ENCODE measurements at places on chromosomes 12 and 14.

- DNase-seq = no peak
Observed at GRCh38 chr12:23464241-23464812, 485.1 kb downstream of the SOX5 start.

DNA sequence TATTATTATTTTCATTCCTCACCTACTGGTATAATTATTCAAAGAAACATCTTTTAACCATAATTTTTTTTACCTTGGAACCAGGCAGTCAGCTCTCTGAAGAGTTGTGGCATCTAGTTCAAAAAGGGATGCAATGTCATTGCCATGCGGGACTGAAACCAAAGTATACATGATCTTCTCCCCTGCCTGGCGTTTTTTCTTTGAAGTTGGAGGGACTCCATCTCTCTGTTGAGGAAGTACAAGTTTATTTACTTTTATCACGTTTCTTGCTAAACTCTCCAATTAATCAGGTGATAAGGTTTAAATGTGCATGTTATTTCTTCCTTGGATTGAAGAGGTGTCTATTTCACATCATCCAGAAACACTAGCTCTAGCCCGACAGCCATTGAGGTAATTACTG is 146.6 kb downstream of the ITPR2 start:
- DNase-seq = no peak

- DNase-seq = peak; percentile 80
Observed at GRCh38 chr12:111773801-111774551, 7.2 kb downstream of the ALDH2 start.

- DNase-seq = no peak
Observed at GRCh38 chr12:484096-484495, 24.4 kb downstream of the B4GALNT3 start.

DNA sequence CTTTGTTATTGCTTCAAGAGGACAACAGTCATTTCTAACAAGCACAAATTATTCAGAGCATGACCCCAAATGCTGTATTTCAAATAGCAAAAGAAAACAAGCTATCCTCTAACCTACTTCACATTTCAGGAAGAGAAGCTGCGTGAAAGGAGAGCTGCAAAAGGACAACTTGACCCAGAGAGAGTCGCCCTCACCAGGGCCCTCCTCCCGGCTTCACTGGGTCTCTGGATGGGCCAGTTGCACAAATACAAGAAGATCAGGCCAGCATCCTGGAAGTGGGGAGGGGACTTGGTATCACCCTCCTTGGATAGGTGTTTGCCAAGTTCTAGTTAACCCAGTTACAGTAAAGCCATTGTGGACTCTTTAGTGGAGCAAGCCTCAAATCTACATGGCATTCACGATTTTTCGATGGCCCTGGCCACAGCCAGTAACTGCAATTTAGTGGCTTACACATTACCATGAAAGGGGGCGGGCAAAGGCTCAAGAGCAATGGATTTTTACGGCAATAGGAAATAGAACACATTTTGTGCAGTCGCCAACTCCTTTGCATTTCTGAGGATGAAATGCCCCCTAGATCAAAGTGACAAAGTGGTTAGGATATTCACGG is 166.9 kb upstream of the DIO2 start:
- DNase-seq = no peak

GRCh38 chr12:116376354-116377193 is 99.1 kb upstream of the MED13L start:
- DNase-seq = peak; percentile 72

DNA sequence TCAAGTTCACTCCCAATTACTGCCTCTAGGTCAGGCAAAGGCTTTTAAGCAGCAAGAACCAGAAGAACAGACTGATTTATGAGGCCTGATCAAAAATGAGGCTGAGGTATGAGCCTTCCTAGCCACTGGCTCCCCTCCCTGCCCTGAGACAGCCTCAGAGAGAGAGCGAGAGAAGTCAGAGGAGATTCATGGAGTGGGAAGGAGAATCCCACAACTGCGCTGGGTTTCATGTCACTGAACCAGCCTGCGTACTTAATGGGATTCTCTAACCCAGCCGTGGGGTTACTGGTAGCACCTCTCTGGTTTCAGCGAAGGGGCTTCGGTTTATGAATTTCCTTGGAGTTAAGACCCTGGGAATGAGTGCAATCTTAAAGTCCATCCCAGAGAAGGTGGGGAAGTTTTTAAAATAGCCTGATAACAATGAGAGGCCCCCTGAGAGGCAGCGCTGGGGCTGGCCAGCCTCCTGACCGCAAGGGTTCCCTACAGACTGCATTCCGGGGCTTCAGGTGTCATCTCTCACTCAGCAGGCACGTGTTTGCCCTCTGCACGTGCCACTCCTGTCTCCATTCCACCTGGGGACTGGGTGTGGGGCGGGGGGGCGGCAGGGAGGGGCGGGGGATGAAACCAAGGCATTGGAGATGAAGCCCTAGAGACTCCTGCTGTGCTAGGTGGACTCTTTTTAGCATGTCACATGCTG is 6.1 kb upstream of the GPRC5A start:
- no peak for DNase-seq

DNA sequence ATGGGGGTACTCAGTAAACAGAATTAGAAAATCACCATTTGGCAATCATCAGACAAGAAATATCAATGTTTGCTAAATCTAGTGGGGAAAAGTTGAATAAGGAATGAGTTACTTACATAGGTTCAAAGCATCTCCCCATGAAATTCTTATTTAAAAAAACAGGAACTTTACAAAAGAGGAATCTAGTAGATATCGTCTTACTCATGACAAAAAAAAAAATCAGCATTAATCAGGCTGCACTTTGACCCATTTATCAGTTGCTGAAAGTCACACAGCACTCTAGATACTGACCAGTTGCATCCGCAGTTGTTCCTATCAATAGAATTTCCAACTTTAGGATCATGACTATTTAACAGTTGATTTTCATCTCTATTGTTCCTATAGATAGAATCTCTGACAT is 5.8 kb upstream of the DICER1 start:
- no peak for DNase-seq

GRCh38 chr12:59066445-59066844 is 146.1 kb upstream of the LRIG3 start:
- DNase-seq = no peak

GRCh38 chr12:94261786-94262185 is 113.4 kb downstream of the PLXNC1 start:
- DNase-seq = no peak

GRCh38 chr12:120370343-120371243 is 1.6 kb upstream of the MSI1 start:
- DNase-seq = no peak

GRCh38 chr12:47078733-47079467 is 521 bp upstream of the PCED1B start:
- DNase-seq = peak; percentile 47

DNA sequence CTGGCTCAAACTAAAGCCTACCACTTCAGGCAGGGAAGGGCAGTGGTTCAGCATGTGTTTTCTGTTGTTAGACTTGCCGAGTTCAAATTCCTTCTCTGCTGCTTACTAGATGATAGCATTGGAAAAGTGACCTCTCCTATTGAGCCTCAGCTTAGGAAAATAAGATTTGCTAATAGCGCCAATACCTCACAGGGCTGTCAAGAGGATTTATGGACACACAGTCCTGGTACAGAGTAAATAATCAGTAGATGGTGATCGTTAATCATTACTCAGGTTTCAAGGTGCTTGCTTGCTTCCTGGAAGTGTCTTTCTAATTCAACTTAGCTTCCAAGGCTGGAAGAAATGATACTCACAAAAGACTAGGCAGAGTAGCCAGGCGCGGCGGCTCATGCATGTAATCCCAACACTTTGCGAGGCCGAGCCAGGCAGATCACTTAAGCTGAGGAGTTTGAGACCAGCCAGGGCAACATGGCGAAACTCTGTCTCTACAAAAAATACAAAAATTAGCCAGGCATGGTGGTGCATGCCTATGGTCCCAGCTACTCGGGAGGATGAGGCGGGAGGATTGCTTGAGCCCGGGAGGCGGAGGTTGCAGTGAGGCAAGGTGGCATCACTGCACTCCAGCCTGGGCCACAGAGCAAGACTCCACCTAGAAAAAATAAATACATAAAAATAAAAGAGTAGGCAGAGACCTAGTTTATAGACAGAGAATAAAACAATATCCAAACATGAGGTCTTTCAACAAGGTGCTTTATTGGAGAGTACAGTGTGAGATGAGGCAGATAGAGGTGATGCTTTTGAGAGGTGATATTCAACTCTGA is 6.0 kb downstream of the PLA2G1B start:
- DNase-seq = no peak

GRCh38 chr12:49582201-49582600 is 14.3 kb upstream of the MCRS1 start:
- no peak for DNase-seq

GRCh38 chr14:31059152-31059924 is 33.2 kb upstream of the STRN3 start:
- peak; percentile 64 for DNase-seq

- DNase-seq = no peak
Observed at GRCh38 chr12:101767537-101767936, 28.3 kb upstream of the SYCP3 start.

GRCh38 chr12:14284184-14284722 is 81.2 kb upstream of the ATF7IP start:
- DNase-seq = no peak

DNA sequence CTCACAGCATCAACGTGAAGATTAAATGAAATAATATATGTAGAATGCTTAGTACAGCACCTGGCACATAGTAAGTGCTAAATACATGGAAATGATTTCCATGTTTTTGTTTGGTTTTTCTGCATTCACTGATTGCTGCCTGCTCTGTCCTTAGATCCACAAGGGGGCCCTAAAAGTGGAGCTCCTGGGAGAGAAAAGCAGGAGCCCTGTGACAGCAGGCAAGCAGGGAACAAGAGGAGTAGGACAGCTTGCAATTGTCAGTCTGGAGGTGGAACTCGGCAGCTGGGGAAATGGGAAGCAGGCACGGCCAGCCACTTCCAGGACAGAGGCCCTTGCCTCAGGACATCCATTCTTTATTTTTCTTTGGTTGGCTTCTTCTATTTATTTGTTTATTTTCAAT is 292.9 kb downstream of the BMP4 start:
- peak; percentile 16 for DNase-seq

GRCh38 chr12:42679466-42679865 is 89.9 kb upstream of the PRICKLE1 start:
- no peak for DNase-seq

DNA sequence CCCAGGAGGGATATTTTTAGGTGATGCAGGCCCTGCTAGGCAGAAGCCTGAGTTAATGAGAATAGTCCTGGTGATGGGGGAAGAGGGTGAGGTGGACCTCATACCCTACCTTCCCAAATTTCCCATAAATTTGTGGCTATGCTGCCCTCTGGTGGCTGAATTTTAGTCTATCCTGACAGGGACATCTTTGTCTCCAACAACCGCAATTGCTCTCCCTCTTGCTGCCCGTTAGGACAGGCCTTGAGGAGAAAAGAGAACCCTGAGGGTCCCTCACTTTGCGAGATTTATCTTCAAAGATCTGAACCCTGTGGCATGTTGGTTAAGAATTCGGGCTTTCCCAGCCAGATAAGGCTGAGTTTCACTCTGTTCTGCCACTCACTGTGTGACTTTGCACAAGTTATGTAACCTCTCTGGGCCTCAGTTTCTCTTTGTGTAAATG is 9.8 kb upstream of the ZNF385A start:
- DNase-seq = peak; percentile 62

DNA sequence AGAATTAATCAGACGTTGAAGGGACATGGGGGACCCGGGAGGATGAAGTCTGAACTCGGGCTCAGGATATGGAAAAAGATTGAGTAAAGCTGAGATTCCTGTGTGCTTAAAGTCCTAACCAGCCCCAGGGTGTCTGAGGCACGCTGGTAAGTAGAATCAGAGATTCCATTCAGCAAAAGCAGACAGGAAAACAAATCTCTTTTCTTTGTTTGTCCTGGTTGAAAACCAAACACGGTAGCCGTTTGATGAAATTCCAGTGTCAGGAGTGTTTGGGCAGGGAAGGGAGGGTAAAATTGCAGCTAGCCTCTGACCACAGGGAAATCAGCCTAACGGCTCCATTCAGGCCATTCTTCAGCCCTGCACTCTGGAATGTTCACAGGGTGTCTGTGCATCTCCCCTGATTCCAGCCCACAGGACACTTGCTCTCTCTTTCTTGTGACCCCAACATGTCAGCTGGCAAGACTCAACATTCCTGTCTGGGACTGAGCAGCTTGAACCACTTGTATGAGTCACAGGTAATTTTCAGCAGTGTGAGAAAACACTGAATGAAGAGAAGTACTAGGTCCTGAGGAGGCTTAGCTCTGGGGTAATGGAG is 31.0 kb downstream of the NINJ2 start:
- peak; percentile 82 for DNase-seq

GRCh38 chr12:86496595-86496994 is 240.4 kb upstream of the MGAT4C start:
- no peak for DNase-seq

DNA sequence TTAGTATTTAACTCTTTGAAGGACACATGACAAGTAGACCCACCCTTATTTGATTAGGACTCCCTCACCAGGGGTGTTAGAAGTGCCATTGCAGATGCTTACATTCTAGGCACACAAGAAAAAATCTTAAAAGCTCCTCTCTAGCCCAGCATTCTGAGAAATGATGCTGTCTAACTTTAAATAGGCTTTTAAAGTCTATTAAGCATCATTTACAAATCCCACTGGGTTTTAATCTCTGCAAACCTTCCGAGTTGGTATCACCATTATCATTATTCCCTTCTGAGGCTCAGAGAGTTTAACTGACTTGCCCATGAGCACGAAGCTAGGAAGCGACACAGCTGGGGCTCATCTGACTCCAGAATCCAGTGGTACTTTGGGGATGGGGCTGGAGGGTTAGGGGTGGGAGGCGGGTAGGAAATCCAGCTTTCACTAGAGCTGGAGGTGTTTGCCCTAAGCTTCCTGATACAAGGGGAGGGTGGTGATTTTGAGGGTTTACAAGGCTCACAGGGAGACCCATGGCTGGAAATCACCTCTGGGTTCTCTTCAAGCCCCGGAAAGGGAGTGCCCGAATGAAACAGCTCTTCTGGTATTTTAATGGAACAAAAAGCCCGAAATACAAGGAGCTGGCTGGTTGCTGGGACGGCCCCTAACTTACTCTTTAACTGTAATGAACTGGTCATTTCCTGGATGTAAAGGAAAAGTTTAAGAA is 109.2 kb upstream of the FUT8 start:
- peak; percentile 53 for DNase-seq

DNA sequence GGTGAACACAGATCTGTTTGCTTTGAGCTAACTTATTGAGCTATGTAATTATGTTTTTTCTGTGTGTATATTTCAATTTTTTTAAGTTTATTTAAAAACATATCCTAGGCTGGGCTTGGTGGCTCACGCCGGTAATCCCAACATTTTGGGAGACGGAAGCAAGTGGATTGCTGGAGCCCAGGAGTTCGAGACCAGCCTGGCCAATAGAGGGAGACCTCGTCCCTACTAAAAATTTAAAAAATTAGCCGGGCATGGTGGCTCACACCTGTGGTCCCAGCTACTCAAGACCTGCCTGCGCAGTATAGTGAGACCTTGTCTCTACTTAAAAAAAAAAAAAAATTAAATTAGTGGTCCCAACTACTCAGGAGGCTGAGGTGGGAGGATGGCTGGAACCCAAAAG is 16.2 kb upstream of the RNASE1 start:
- no peak for DNase-seq

- no peak for DNase-seq
Observed at GRCh38 chr12:114685869-114686268, 1.9 kb upstream of the TBX3 start.

All from AG20443 (cell line).